ENCODE measurements at places on chromosomes 2 and 18.

DNA sequence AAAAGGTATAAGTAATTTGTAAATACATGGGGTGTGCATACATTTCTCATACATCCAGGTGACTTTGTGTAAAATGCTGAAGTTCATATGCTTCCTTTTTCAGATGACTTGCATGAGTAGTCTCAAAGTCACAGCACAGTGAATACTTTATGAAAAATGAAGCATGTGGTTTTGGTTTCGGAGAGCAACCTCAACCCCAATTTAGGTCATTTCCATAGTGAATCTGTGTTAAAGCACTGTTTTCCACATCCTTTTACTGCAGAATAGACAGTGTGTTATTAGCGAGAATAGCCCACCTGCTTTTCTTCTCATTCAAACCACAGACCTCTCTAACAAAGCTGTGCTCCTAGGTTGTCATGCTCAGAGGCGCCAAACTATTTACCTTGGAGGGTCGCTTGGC, 204.4 kb upstream of the RASGRP3 start:
- DNase-seq: no peak

DNA sequence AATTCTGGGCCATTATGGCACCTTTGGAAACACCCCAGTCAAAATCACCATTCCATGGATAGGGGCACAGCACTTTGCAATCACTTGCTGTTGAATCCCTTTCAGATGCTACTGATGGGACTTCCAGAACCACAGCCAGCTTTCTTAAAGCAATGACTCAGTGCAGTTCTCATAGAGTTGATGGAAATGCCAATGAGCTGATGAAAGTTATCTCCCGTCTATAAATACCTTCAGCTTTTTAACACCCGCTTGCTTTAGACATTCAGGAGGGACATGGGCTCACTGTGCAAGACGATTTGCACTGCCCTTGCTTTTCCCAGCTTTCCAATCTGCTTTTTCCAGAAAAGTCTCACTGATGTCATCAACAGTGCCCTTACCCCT, 66.7 kb upstream of the RPL31 start:
- DNase-seq: no peak

- DNase-seq: no peak
Observed at GRCh38 chr18:8799596-8800441, 94.5 kb downstream of the MTCL1 start.

DNA sequence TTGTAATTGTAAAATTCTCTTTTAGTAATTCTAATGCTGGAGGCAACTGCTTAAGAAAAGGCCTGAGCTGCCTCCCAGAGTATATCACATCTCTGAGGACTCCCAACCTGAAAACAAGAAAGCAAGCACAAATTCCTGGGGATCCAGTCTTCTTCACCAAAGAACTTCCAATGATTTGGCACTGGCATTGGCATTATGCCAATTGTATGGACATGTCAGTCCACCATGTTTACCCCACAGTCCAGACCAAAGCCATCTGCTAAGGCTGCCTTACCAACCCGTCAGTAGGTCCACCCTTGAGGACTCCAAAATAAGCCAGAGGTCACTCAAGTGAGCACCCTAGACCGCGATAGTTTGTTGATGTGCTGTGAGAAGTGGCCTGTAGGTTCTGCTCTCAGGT, 263.1 kb downstream of the RND3 start:
- no peak for DNase-seq

- peak; percentile 36 for DNase-seq
Observed at GRCh38 chr2:234955091-234955591, 3.3 kb downstream of the SH3BP4 start.

All from C1 segment of cervical spinal cord (tissue), 14 donors.